ENCODE measurements at places on chromosomes 13 and 19.

GRCh38 chr13:94901070-94901469, 188.7 kb upstream of the SOX21 start:
- DNase-seq = no peak

DNA sequence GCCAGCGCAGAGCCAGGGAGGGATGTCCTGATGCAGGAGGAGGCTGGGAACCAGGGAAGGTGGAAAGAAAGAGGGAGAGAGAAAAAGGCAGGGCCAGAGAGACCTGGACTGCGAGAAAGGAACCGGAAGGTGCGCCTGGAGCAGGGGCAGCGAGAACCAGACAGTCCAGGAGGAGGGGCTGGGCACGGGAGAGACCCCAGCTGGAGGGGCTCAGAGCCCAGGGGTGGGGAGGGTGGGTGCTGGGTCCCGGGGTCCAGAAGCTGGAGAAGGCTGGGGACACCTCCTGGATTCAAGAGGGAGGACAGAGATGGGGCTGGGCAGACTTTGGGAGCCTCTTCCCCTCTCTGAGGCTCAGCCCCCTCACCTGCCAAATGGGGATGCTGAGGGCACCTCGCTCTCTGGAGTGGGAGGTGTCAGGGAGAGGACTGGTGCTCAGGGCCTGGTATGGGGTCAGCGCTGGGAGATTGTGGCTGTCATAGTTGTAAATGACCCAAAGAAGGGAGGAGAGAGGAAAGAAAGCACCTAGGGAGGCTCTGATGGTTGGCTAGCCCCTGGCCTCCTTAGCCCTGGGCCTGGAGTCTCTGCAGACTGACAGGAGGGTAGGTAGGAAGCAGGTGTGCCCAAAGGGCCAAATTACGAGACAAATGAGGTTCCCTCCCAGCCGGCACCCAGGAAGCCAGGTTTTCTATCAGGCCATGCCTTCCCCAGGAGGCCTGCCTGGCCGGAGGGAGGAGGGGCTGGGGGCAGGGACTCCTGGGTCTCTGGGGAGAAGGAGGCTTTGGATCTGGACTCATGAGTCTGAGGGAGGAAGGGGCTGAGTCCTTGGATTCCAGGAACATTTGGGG, 1.3 kb upstream of the SPACA6 start:
- no peak for DNase-seq

GRCh38 chr13:95707035-95707434, 30.1 kb downstream of the DNAJC3 start:
- no peak for DNase-seq

- DNase-seq = peak; percentile 59
Observed at GRCh38 chr13:46575818-46576221, 22.9 kb downstream of the LRCH1 start.

GRCh38 chr13:106078191-106078590, 457.3 kb downstream of the EFNB2 start:
- no peak for DNase-seq

- peak; percentile 83 for DNase-seq
Observed at GRCh38 chr13:76723551-76724232, 162.5 kb downstream of the KCTD12 start.

- DNase-seq = no peak
Observed at GRCh38 chr19:5894704-5895349, 8.8 kb downstream of the NDUFA11 start.

- no peak for DNase-seq
Observed at GRCh38 chr13:94342436-94343242, 136.8 kb downstream of the DCT start.

DNA sequence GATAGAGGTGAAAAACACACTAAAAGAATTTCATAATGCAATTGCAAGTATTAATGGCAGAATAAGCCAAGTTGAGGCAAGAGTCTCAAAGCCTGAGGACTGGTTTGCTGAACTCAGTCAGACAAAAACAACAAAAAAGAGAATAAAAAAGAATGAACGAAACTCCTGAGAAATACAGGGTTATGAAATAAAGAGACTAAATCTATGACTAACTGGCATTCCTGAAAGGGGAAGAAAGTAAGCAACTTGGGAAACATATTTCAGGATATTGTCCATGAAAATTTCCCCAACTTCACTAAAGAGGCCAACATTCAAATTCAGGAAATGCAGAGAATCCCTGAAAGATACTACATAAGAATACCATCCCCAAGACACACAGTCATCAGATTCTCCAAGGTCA, 47.8 kb downstream of the UBL3 start:
- no peak for DNase-seq

DNA sequence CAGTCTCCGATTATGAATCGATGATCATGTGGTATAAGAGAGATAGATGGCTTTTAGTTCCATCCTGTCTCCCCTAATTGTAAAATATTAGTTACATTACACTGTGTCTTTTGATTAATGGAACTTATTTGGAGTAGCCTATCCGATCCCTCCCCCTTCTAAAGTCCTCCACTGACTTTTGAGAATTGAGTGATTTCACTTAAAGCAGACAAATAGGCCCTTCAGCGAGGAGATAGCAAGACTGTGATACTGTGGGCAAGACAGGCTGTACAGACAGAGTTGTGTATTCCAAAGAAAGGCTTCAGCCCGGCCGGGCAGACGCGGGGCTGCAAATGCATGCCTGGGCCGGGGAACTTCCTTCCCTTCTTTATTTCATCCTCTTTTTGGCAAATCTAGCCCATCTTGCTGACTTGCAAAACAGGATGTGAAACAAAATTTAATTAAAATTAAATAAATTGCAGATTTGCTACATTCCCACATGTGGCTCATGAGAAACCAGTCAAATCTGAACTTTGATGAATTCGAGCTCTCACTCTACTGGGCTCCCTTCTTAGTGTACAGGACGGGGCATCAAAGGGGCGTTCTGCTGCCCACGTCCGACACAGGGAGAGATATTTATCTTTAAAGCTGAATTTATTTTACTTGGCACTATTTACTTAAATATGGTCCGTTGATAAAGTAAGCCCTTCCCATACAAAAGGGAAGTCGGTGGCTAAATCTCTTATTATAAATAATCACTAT, 314.8 kb downstream of the ZNF536 start:
- no peak for DNase-seq

- DNase-seq = no peak
Observed at GRCh38 chr13:64420181-64420580, 2810.0 kb downstream of the PCDH9 start.

DNA sequence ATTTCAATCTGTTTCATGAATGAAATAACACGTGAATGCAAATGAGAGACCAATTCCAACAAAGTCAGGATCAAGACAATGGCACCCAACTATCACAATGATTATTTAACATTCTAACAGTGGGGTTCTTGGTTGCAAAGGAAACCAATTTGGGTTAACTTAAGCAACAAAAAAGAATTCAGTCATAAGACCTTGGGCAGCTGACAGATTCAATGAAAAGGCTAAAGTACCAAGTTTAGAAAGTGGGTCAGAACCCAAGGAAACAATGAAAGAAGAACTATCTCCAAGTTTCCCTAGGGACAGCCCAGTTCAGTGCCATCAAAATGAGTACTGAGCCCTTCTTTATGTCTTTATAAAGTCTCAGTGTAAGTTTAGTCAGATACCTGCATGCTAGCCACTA, 17.5 kb upstream of the SIGLEC14 start:
- no peak for DNase-seq

- DNase-seq = peak; percentile 24
Observed at GRCh38 chr13:39385621-39386231, 217.3 kb downstream of the LHFPL6 start.

GRCh38 chr13:34172048-34172447, 354.1 kb downstream of the RFC3 start:
- DNase-seq = no peak

DNA sequence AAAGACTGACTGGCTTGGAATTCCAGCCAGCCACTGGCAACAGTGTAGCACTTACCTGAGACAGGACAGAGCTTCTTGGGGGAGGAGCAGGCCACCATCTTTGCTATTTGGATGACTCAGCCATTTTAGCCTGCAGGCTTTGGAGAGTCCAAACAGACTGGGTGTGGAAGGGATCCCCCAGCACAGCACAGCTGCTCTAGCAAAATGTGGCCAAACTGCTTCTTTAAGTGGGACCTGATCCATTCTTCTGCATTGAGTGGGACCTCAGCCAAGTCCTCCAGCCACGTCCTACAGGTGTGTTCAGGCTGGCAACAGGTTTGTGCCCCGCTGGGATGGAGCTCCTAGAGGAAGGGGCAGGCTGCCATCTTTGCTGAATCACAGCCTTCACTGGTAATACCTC, 80.0 kb downstream of the NDFIP2 start:
- no peak for DNase-seq

DNA sequence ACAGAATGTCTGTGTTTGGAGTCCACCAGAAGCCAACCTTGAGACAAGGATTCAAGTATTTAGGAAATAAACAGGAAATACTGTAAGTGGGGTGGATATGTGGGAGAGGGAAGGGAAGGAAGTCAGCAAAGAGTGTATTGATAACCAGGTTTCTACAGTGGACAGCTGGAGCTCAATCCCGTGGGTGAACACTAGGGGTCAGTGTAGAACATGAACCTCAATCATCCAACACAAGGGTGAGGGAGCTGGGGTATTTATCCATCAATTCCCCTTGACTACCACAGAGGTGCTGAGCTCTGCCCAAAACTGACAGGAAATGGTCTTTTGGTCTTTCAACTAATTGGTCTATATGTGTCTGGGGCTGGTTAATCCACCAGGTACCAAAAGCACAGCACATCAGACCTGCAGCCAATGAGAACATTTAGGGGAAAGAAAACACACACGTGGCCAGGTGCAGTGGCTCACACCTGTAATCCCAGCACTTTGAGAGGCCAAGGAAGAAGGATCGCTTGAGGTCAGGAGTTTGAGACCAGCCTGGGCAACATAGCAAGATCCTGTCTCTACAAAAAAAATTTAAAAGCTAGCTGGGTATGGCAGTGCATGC, 5.6 kb upstream of the SYDE1 start:
- DNase-seq = no peak

DNA sequence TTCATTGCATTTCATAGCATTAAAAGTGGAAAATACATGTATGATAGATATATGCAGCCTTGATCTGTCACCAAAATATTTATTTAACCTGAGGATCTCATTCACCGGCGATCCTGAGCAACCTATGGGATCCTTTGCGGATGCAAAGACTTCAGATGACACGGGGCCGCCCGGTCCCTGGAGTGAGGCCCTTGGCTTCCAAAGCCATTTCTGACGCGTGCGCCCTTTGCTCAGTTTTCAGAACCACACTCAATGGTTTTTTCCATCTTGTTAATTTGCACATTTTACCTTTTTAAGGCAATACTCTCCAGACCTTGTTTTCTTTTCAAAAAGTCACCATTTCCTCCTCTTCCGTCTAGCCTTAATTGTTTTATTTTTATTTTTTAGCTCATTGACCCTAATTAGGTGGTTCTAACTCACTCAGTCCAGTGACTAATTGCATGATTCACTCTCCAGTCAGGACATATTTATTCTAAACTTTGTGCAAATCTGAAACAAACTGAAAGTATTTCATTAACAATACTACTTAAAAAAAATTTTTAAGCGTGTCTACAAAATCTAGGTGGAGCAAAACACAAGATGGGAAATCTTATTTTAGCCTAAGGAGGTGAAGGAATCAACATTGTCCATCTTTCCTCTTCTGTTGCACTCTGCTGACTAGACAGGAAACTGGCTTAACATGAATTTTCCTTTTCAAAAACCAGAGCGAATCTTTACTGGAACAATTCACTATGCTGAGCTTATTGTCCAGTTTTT, 47.9 kb downstream of the COL4A1 start:
- peak; percentile 42 for DNase-seq

GRCh38 chr13:50126993-50127725, 111.9 kb downstream of the KCNRG start:
- no peak for DNase-seq

GRCh38 chr13:48220981-48221685, 11.9 kb upstream of the ITM2B start:
- peak; percentile 49 for DNase-seq

DNA sequence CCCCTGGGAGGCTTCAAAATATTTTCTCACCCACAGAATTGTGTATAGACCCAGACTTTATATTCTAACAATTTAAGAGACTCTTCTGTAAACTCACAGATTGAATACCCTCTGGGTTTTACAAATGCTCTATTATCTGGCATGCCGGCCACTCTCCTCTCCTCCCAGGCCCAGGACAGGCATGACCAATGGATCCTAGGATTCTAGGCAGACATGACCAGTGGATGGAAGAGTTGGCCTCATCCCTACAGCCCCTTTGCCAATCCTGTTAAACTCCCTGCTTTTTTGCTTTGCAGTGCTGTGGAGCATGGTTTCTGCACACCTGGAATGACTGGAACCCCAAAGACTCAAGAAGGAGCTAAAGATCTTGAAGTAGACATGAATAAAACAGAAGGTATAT, 5.8 kb downstream of the ACSBG2 start:
- DNase-seq = no peak

- DNase-seq = no peak
Observed at GRCh38 chr13:105463011-105463501, 1072.4 kb downstream of the EFNB2 start.

- DNase-seq = no peak
Observed at GRCh38 chr13:100344544-100344943, 244.0 kb downstream of the GGACT start.

- no peak for DNase-seq
Observed at GRCh38 chr19:54875506-54875905, 1.5 kb downstream of the FCAR start.

- no peak for DNase-seq
Observed at GRCh38 chr13:25068810-25069209, 27.1 kb upstream of the PABPC3 start.

- DNase-seq = no peak
Observed at GRCh38 chr13:52103386-52103785, 25.5 kb downstream of the NEK5 start.

GRCh38 chr13:44125943-44126469, 246.3 kb downstream of the LACC1 start:
- no peak for DNase-seq

DNA sequence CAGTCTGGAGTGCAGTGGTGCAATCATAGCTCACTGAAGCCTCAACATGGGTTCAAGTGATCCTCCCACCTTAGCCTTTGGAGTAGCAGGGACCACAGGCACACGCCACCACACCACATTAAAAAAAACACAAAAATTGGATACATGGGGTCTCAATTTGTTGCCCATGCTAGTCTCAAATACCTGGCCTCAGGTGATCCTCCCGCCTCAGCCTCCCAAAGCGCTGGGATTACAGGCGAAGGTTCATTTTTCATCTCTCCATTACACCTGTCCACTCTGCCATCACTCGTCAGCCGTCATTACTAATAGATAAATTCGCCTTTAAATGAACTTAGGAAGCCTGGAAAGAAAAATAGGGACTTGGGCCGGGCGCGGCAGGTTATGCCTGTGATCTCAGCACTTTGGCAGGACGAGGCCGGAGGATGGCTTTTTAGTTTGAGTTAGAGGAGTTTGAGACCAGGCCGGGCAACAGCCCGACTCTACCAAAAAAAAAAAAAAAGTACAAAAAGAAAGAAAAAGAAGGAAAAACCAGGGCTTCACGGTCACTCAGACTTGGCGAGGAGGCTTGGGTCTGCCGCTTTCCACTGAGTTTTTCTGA, 685 bp upstream of the SUPT5H start:
- no peak for DNase-seq
